ENCODE measurements at places on chromosomes 2 and 18.

GRCh38 chr2:158134655-158135054 is 33.0 kb downstream of the UPP2 start:
- no peak for DNase-seq

- no peak for DNase-seq
These were observed 614 bp upstream of the COQ10B start for GRCh38 chr2:197452754-197453122.

GRCh38 chr2:237702441-237703391 is 75.3 kb downstream of the LRRFIP1 start:
- peak; percentile 66 for DNase-seq

DNA sequence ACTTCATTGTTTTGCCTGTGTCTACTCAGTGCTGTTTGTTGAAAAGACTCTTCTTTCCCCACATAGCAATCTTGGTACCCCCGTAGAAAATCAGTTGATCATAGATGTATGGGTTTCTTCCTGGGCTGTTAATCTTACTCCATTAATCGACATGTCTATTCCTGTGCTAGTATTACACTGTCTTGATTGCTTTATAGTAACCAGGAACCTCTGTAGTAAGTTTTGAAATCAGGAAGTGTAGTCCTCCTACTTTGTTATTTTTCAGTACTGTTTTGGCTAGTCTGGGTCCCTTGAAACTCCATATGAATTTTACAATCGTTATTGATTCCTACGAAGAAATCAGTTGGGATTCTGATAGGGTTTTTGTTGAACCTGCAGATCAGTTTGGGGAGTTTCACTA is 78.8 kb upstream of the FAM136A start:
- DNase-seq, result no peak

- DNase-seq, result no peak
These were observed 1370.1 kb upstream of the CRIM1 start for GRCh38 chr2:34985474-34985873.

DNA sequence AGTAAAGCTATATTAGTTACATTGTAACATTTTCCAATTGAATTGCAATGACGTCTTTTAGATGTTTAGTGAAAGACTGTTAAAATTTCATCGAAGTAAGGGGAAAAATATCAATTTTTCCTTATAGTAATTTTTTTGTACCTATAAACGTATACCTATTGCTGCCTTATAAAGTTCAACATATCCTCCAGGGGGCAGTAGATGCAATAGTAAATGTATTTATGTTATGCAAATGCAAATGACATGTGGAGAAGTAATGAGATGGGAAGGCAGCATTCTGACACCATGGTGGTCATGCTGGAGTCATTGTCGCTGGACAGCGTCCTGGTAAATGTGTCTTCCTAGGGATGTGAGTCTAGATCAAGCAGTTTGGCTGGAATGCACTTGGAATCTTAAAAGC is 38.7 kb downstream of the MSTN start:
- no peak for DNase-seq

DNA sequence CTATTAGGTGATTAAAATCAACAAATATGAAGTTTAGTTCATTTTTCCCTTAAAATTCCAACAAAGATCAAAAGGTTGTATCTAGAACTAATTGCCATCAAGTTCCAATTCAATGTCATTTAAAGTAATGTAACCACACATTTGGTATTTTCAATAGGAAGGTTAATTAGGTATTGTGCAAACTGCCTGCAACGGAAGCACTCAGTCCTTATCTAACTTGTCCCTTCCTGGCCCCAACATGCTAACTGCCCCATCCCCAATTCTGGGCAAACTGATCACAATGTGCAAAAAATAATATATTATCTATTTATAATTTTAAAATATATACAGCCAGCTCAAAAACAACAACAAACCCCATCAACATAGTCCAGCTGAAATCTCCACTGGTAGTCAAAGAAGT is 33.2 kb downstream of the VIL1 start:
- DNase-seq, result no peak

GRCh38 chr18:42174909-42175308 is 219.9 kb downstream of the PIK3C3 start:
- DNase-seq, result no peak

DNA sequence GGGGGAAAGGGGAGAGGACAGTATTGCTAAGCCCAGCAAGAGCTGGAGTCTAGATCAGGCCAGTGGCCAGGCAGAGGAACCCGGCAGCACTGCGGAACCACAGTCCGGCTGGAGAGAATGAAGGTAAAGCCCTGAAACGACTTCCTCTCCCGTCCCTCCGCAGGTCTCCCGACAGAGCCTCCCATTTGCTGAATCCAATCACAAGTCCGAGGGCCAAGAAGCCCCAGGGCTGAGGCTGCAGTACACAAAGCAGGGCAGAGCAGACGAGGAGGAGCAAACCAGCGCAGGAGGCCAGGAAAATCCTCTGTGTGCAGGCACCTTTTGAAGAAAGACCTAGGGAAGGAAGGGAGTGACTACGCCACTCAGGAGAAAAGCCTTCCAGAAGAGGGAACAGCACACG is 104.4 kb downstream of the OSBPL1A start:
- no peak for DNase-seq

GRCh38 chr2:208399201-208399600 is 7.4 kb upstream of the PTH2R start:
- no peak for DNase-seq

GRCh38 chr2:148900350-148900837 is 25.4 kb downstream of the KIF5C start:
- no peak for DNase-seq

DNA sequence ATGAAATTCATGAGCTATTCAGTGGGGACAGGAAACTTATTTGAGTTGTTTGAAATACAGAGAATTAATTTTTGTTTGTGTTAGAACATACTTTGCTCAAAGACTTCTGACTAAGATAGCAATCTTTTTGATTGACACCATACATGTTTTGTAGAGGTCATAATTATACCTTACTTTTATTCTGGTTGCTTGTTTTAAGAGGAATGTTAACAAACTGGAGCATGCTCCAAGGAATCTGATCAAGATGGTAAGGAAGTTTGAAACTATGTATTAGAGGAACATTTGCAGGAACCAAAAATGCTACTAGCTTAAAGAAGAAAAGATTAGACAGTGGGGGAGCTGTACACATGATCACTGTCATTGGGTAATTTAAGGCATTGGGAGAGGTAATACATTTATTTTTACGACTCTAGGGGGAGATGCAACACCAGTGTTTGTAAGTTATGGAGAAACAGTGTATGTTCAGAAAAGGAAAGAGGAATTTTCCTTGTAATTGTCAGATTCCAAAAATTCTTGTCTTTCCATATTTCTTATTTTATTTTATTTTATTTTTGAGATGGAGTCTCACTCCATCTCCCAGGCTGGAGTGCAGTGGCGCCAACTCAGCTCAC is 8.0 kb downstream of the AGFG1 start:
- DNase-seq, result no peak
